ENCODE measurements at places on chromosomes 5 and 9.

GRCh38 chr9:117343427-117343826, 71.4 kb downstream of the ASTN2 start:
- DNase-seq: no peak

- no peak for DNase-seq
Observed at GRCh38 chr5:17854901-17855300, 220.6 kb downstream of the TAF11L14 start.

- DNase-seq: no peak
Observed at GRCh38 chr9:33687779-33688178, 107.6 kb upstream of the PRSS3 start.

DNA sequence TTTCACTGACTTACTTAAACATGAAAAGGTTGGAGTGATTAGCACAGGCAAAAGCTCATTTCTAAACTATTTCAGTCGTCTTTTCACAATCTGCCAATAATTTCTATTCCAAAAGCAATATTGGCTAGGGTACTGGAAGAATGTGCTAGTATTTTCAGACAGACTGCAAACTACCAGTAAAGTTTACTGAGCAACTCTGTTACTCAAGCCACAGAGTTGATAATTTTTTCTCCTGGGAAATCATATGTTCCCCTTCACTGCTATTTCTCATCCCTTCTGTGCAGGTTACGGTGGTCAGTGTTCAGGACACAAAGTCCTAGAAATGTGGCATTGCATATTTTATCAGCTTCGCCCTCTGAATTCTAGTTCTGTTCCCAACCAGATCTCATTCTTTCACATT, 343.3 kb upstream of the TNC start:
- DNase-seq: no peak

DNA sequence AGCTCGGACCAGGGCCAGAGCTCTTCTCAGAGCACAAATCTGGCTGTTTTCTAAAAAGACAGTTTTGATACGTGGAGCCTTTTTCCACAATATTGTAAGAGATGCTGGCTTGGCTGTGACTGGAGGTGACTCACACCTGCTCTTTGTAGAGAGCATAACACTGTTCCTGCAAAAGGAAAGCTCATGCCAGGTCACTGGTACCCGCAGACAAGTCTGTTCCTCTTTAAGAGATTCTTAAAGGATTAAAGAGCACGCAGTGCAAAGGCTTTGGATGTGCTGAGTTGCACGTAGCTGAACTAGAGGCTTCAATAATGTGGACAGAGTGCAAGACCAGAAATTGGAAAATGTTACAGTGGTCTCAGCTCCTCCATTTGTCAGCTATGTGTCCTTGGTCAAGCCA, 19.0 kb downstream of the ACTL7B start:
- DNase-seq: no peak

DNA sequence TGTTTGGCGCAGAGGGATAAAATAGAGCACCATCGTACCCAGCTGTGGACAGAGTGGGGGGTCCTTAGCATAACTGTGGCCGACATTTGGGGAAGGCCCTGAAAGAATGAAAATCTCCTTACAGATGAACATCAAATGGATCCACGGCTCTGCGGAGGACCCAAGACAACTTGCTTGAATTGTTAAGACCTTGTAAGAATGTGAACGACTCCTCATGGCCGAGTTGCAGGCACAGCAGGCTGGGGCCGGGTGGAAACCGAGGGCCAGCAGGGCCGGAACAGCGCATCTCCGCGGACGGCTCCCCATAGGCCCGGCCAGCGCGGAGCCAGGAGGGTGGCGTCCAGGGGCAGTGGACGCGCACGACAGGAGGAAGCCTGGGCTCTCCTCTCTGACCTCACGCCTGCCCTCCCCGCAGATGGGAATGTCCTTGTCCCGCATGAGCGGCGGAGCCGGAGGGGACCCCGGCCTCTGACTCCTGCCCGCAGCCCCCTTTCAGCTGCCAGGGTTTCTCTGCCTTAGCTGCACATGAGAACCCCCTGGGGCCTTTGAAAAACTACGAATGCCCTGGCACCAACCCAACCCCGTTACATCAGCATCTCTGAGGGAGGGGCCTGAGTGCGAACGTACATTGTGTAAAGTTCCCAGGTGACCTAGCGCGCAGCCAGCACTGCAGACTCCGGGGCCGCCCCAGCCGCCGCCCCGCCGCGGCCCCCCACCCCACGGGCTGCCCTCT, 36.2 kb upstream of the PTCH1 start:
- no peak for DNase-seq

Data from CD4-positive, alpha-beta T cell treated with Interleukin-12 subunit alpha and Interleukin-12 subunit beta, for 1 hour (primary cell).